Liver (tissue), 10 donors: ENCODE measurements at places on chromosomes 1 and 21. TPM values are rescaled to one million over a fixed set of nuclear protein-coding genes. Genes with fewer than 3 reads are reported as not detected.
A peak's percentile ranks its signal among the peaks of the same experiment; 100 is the strongest.

Gene ZZZ3
- total RNA-seq = 48.9 TPM

Gene TMOD4
- total RNA-seq = not detected

Gene USH2A
- 1.0 TPM for total RNA-seq

Gene ZCCHC17
- total RNA-seq = 7.4 TPM

DNA sequence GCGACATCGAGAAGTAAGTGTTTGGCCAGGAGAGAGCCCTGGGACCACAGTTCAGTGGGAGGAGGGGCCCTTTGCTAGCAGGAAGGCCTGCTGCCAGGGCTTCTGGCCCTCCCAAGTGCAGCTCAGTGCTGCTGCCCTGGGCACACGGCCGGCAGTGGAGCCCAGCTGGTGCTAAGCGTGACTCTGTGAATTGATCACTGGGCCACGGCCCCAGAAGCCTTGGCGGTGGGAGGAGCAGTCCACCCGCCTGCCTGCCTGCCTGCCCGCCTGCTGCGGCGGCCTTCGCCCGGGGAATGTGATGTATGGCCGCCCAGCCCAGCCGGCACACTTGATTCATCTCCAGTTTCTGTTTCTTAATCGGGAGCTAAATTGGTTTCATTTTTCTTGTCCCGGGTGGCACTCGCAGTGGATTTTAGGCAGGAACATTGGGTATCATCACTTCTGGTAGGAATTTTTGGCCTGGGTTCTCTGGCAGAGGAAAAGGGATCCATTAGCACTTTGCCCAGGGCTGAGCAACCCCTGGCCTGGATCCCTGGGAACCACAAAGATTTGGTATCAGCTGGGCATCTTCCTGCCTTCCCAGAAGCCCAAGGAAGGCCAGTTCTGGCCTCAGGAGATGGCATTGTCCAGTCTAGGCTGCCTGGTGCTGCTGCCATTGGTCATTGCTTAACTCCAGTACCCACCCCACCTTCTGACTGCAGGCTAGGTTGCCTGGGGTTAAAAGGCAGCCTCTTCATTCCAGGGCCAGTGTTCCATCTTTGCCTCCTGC lies 28.6 kb downstream of the TMEM53 start:
- no peak for DNase-seq

DNA sequence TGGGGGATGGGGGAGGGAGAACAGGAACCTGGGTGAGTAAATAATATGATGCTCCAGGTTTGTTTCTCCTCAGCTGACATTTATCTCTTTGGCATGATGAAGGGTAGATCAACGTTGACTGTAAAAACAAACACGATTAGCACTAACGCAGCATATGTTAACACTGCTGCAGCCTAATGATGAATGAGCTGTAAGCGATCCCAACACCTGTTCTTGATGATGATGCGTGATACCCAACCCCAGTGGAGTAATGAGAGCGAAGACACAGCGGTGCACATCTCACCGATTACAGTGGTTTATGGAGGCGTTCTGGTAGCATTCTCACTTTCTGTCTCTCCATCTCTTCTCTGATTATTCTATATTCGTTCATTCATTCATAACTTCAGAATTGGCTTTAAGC lies 640.4 kb downstream of the USP25 start:
- no peak for DNase-seq

DNA sequence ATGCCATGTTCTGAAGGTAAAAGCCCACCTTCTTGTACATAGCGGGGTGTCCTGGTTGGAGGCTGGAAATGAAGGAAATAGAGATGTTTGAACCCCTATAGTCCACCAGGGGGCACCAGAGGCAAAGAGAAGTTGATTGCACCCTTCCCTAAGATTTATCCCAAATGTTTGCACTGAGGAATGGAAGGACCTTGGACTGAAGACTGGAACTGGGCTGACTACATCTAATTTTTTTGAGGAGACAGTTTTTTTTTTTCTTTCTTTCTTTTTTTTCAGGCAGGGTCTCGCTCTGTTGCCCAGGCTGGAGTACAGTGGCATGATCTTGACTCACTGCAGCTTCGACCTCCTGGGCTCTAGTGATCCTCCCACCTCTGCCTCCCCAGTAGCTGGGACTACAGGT lies 55.3 kb upstream of the EIF4G3 start:
- peak; percentile 61 for DNase-seq

DNA sequence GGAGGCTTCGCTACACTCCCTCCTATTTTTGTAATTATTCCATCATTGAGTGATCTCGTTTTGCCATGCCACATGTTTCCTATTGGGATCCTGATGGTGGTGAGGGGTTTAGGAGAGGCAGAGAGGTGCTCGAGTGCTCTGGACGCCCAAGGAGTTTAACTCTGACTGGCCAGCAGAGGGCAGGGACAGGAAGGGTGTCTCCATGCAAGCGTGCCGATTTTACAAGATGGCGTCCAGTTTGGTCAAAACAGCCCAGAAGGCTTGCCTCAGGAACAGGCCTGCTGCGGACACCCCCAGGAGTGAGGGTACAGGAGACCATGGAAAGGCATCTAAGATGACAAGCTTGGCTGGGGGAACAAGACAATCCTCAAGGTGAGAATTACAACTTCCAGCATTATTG lies 33.8 kb upstream of the KCNE2 start:
- DNase-seq = no peak

GRCh38 chr1:110264430-110264829 lies 54.3 kb downstream of the KCNC4 start:
- DNase-seq = no peak

- no peak for DNase-seq
These were observed 196.8 kb downstream of the PTBP2 start for GRCh38 chr1:96918406-96918805.

DNA sequence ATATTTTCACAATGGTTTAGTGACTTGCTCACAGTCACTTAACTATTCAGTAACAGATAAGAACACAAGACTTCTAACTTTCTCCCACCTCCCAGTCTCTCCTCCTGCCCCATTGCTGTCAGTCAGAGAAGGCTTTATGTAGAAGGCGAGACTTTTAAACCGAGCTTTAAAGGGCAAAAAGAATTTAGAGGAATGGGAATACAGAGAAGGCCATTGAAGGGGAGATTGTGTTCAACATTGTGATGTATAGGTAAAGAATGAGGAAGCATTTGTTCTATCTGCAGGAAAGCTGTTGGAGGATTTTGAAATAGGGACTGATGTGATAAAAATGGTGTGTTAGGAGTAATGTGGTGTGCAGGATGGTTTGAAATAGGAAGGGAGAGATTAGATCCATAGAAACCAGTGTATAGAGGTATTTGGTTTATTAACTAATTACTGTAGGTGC lies 7.3 kb downstream of the POU2F1 start:
- no peak for DNase-seq

GRCh38 chr1:197911111-197911856 lies 5.9 kb upstream of the LHX9 start:
- no peak for DNase-seq

- DNase-seq = no peak
These were observed 38.8 kb downstream of the HEATR1 start for GRCh38 chr1:236565530-236565929.

- no peak for DNase-seq
These were observed 362.4 kb upstream of the KAZN start for GRCh38 chr1:14236097-14236496.

DNA sequence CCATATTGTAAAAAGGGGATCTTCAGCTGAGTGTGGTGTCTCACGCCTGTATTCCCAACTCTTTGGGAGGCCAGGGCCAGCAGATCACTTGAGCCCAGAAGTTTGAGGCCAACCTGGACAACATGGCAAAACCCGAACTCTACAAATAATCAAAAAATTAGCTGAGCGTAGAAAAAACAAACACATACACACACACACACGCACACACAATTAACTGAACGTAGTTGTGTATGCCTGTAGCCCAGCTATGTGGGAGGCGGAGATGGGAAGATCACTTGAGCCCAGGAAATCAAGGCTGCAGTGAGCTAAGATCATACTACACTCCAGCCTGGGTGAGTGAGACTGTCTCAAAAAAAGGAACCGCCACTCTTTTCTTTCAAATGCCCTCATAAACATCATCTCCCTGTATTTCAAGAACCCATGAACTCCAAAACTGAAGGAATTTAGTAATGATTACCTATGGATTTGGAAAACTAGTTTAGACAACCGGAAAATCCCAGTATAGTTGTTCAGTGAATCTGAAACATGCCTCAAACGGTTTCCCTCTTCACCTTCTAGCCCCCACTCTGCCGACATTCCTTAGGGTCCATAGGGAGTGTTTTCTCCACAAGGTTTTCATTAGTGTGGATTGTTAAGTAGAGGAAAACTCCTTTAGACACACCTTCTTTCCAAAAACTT lies 4.5 kb downstream of the TXNIP start:
- DNase-seq = no peak

DNA sequence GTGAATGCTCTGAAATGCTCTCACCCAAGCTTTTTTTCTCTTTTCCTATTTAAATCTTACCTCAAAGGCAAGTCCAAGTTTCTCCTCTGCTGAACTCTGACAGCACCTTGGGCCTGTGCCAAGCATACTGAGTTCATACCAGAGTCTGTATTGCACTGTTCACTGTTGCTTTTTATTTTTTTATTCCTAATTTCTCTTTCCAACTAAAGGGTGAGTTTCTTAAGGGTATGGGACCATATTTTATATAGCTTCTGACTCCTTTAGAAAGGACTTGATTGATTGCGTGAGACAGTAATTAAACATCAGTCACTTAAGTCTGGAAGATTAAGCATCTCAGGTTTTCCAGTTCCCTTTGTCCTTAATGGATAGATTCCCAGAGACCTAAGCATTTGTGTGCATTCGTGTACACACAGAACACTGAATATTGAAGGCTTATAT lies 69.9 kb downstream of the CACHD1 start:
- DNase-seq = peak; percentile 44

DNA sequence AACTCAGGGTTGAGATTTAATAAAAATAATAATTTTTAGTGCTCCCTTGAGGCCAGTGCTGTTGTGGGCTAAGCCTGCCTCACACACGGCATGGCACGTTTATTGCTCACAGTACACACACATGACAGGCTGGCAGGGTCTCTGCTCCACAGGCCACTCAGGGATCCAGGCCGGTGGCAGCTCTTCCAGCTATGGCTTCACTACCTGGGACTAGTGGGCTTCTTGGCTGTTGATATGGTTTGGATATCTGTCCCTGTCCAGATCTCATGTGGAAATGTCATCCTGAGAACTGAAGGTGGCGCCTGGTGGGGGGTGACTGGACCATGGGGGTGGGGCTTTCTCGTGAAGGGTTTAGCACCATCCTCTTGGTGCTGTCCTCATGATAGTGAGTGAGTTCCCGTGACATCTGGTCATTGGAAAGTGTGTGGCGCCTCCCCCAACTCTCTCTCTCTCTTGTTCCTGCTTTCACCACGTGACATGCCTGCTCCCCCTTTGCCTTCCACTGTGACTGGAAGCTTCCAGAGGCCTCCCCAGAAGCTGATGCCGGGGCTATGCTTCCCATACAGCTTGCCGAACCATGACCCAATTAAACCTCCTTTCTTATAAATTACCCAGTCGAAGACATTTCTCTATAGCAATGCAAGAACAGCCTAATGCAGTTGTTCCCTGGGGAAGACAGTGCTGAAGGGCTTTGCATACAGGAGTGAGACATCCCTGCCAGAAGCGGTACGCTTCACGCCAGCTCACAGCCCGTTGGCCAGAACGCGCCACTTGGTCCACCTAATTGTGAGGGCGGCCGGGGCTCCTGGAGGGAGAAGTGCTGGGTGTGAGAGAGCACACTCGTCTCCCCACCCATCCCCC lies 226.9 kb upstream of the C1orf174 start:
- no peak for DNase-seq

DNA sequence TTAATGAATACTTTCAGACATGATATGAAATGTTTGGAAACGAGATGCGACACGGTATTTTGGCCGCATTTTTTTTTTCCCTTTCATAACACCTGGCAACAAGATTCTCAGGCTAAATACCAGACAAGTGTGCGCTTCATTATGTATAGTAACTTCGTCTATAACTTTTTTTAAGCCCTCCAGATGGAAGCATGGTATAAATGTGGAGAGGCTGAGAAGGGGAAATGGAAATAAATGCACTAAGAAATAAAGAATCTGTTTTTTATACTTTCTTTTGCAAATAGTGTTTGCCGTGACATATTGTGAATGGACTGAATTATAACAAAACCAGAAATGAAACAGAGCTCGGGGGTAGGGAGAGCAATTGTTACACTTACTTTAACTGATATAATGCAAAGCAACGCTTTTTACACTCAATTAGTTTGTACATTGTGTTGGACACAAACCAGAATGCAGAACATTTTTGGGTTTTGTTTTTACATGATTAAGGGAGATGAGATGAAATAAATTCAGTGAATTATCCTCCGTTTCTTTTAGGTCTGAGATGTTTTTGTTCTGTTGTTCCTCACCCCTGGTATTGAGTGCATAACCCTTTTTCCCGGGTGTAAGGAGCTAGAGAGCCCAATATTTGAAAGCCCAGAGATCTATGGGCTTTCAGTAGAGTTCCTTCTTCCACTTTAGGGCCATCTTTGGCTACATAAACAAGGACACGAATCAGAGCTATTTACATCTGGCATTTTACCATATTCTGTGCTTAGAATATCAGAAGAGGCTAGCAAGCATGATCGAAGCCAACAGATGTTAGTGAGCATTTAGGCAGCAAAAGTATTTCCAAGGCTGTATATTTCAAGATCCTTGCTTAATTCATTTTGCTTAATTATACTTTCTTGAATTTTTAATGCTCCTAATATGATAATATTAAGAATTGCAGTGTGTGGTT lies 478.0 kb downstream of the CAMTA1 start:
- no peak for DNase-seq

DNA sequence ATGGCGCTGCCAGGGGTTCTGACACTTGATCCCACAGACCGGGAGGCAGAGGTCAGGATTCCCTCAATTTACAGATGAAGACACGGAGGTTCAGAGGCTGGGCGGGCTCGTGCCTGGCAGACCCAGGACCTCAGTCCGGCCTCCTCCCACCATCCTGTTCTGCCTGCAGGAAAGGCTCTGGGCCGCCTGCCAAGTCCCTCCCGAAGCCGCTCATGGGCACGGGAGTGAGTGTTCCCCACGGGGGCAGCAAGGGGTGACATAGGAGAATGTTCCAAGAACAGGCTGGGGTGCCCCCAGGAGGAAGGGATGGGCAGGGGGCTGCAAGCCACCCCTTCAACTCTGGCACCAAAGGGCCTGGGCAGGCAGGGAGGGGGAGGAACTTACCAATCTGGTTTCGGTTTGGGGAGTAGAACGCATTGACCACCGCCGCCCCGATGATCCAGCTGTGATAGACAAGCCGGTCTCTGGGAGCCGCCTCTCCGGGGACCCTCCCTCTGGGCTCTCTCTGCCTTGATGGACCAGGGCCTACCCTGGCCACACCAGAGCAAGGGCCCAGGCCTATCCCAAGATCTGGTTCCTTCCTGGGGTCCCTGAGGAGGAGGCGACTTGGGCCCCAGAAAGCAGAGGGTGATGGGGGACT lies 7.5 kb downstream of the PRXL2B start:
- DNase-seq = no peak

- no peak for DNase-seq
These were observed 452.1 kb downstream of the TTLL7 start for GRCh38 chr1:83546874-83547273.

GRCh38 chr1:49364676-49365075 lies 588.0 kb upstream of the BEND5 start:
- no peak for DNase-seq

- no peak for DNase-seq
These were observed 54.4 kb upstream of the SYT6 start for GRCh38 chr1:114208106-114208505.
